ENCODE measurements at places on chromosomes 16 and 17.

- DNase-seq, result peak; percentile 72
Measured at GRCh38 chr16:27169511-27170071, 33.7 kb upstream of the KDM8 start.

- no peak for DNase-seq
Measured at GRCh38 chr16:85600530-85601271, 12.4 kb upstream of the GSE1 start.

DNA sequence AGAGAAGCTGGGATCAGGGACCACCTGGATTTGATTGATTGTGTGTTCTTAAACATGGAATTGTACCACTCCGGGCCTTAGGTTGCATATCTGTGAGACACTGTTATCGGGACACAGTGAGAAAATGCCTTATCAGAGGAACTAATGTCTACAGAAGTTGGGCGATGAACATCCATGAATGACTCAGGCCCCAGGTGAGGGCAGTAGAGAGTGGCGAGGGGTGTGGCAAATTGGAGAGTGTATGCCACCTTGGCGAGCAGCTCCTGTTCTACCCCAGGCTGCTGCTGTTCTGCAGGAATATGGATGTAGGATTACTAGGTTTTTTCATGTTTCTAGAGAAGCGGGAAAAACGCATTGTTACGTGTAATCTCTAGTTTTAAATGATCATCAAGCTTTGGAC lies 38.8 kb downstream of the CLEC16A start:
- no peak for DNase-seq

DNA sequence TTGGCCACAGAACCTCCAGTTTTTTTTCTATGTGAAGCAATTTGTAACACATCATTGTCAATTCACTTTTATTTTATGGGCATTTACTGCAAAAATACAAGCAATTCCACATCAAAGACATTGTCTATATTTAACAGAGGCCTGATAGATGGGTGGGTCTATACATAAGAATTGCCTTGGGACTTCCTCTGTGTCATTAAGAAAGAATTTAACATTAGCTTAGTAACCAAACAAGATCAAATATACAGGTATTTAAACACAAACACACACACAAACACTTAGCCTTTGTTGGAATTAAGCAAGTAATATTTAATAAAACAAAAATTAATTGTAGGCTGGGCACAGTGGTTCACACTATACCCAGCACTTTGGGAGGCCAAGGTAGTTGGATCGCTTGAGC lies 4.3 kb upstream of the PITPNC1 start:
- DNase-seq, result no peak

- no peak for DNase-seq
Measured at GRCh38 chr17:12180644-12181261, 160.1 kb downstream of the MAP2K4 start.

DNA sequence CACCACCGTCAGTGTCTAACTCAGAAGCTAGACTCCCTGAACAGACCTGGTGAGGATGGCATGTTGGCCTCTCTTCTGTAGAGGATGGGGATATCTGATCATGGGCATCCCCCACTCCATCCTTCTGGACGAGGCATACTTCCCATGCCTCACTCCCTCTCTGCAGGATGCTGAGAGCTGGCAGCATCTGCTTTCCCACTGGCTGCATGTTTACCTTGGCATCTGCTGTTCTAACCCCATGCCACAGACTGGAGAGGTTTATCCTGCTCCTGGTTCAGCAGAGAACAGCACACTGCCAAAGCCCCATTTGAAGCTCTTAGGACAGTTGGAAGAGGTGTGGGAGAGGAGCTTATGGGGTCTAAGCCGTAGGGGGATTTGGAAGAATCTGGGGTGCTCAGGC lies 46.0 kb downstream of the YPEL2 start:
- no peak for DNase-seq

DNA sequence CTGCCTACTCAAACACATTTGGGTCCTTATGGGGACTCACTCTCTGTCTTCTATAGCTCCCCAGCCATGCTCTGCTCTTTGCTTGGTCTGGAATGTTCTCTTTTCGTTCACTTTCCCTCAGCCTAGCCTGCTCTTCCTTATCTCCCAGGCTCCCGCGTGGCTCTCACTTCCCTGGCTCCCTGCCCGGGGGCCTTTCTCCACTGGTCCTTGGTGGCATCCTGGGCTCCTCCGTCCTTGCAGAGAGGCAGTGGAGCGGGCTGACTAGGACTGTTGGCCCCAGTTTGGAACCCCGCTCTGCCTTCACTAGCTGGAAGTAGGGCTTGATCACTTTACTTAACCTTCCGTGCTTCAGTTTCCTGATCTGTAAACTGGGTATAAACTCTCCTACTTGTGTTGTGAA lies 31.2 kb downstream of the SHISA6 start:
- DNase-seq, result no peak

- no peak for DNase-seq
Measured at GRCh38 chr16:4071686-4072561, 44.3 kb downstream of the ADCY9 start.

GRCh38 chr16:1890708-1891050 lies 18.7 kb upstream of the MEIOB start:
- DNase-seq, result no peak

DNA sequence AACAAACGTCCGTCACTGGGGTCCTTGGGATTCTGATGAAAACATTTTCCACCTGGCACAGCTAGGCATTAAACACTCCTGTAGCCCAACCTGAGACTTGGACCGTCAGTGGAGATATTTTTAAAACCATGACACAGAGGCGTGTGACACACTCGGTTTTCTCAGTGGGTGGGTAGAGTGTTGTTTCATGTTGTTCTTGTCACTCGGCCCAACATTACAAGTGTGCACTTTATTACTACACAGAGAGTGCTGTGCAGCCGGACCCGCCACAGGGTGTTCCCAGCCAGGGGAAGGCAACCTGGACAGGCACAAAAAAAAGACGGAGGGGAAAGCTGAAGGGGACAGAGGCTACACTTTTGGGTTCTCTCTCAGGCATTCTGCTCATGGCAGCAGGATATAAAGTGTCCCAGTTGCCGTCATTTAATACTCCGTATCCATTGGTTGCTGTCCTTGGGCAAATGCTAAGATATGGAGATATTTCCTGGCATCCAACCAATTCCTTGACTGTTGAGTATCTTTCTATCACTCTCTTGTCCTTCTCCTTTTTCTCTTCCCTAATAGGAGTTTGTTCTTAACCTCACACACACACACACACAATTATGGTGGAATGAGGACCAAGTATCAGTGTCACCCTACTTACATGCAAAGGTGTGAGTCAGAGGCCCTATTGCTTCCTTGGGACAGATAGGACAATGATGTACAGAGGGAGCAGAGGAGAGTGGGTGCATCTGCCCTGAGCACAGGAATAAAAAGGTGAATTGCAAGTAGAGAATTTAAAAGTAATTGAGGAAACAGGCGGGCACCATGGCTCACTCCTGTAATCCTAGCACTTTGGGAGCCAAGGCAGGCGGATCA lies 154.1 kb upstream of the SOX9 start:
- DNase-seq, result no peak

DNA sequence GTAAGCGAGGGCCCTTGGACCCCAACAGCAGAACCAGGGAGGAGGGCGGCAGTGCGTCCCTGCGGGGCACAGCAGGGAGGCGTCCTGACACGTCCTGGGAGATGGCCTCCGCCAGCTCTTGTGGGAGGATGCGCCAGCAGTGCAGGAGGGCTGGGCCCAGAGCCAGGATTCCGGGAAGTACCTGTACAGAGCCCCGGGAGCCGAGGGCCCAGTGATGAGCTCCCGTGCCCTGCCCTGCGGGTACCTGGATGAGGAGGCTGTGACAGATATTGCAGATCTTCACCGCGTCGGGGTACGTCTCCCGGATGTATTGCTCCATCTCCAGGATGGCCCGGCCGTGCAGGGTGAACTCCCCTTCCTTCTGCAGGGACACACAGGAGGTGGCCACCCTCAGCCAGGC lies 23.1 kb downstream of the KDM8 start:
- DNase-seq, result no peak

DNA sequence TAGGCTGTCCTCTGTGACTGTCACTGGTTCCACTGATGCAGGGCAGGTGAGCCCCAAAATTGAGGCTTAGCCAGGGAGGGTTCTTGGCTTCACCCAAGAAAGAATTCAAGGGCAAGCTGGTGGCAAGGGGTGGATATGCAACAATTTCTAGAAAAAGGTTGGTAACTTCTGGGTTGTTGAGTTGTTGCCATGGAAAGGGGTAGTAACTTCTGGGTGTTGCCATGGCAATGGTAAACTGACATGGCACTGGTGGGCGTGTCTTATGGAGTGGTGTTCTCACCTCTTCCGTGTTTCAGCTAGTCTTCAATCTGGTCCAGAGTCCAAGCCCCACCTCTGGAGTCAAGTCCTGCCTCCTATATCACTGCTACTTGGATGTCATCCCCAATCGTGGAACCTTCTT lies 9.5 kb upstream of the GUCY2D start:
- DNase-seq, result no peak

DNA sequence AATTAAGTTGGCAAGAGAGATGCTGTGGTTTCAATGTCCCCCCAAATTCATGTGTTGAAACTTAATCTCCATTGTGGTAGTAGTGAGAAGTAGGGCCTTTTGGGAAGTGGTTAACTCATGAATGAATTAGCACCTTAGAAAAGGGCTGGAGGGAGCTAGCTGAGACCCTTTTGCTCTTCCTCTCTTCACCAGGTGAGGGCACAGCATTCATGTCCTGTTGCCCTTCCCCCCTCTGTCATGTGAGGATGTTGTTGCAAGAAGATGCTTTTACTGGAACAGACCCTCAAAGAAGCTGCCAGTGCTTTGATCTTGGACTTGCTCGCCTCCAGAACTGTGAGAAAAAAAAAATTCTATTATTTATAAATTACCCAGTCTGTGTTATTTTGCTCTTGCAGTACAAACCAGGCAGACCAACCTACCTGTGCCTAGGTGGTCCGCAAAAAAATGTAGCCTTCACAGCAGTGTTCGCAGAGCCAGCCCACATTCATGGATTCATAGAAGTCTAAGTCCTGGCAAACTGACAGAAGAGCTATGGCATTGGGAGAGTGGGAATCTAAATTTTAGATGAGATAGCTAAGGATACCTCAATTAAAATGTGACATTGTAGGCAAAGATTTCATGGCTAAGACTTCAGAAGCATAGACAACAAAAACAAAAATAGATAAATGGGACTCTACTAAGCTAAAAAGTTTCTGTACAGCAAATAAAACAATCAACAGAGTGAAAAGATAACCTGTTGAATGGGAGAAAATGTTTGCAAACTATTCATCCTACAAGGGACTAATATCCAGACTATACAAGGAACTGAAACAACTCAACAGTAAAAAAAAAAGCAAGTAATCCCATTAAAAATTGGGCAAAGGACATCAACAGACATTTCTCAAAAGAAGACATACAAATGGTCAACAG lies 32.0 kb upstream of the ABCA5 start:
- DNase-seq, result no peak

DNA sequence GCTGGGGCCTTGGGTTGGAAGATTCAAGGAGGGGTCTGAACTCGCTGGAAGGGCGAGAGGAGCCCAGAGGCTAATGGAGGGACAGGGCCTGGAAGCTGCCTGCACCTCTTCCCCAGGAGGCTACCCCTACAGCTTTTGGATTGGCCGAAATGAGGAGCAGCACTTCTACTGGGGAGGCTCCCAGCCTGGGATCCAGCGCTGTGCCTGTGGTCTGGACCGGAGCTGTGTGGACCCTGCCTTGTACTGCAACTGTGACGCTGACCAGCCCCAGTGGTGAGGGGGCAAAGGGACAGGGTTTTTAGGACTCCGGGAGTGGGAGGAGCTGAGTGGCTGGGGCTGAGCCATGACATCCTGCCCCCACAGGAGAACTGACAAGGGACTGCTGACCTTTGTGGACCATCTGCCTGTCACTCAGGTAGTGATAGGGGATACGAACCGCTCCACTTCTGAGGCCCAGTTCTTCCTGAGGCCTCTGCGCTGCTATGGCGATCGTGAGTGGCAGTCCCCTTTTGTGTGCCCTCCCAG lies 8.8 kb downstream of the CNTNAP1 start:
- DNase-seq, result no peak

DNA sequence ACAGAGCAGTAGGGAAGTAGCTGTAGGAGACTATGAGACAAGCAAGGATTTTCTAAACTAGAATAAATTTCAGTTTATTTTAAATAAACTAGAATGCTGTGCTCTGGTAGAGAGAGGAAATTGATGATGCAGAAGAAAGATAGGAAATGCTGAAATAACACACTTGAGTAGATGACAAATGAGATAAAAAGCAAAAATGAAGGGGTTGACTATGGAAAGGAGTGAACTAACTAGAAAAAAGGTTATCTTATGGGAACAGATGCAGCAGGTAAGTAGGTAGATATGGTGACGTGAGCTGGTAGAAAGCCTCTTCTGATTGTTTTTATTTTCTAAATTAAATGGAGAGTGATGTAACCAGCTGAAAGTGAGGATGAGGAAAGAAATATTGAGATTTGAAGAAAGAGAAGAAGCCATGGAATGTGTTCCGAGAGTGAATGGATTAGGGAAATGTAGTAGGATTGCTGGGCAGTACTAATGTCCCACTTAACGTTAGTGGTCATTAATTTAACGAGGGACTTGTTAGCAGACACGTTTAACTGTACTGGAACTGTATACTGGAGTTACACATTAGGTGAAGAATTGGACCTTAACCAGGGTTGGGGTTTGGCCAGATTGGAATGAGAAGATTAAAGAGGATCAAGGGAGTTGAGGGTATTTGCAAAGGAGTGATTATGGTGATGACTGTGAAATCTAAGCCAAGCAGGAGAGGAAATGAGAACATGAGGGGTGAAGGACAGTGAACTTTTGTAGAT lies 196.5 kb downstream of the TANC2 start:
- DNase-seq, result no peak

GRCh38 chr17:82160075-82160474 lies 52.6 kb downstream of the CCDC57 start:
- no peak for DNase-seq

- DNase-seq, result no peak
Measured at GRCh38 chr17:18031955-18032354, 7.0 kb downstream of the ATPAF2 start.

- no peak for DNase-seq
Measured at GRCh38 chr16:15509051-15509592, 74.7 kb downstream of the BMERB1 start.

- DNase-seq, result no peak
Measured at GRCh38 chr17:78236362-78237127, 5.1 kb downstream of the TMEM235 start.

GRCh38 chr16:55207693-55208428 lies 116.1 kb upstream of the IRX6 start:
- no peak for DNase-seq

DNA sequence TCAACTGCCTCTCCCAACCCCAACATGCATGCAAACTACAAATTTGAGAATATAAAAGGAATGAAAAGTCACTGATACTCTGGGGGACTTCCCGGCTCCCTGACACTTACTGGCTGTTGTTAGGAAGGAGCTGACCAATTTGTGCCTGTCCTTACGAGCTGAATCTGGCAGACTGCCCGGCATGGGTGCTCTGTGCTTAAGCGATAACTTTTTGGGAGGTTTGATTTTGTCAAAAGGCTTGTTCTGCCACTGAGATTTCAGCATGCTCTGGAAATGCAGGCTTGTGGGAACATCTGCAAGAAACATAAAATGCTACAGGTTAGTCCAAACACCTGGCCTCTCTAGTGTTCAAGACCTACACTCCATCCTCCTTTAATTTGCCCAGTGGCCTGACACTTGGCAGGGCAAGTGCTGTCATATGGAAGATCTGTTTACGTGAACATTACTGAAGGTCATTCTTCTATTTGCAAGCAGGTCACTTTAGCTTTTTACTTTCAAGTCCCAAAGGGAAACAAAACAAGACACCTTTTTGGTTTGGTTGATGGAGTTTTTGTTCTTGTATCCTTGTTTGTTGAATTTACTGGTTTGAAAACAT lies 40.6 kb downstream of the STH start:
- DNase-seq, result no peak

Measured in activated T-cell treated with anti-CD3 and anti-CD28 coated beads for 48 hours (primary cell).